ENCODE measurements at places on chromosomes 6 and 20.
A peak's percentile ranks its signal among the peaks of the same experiment; 100 is the strongest.

DNA sequence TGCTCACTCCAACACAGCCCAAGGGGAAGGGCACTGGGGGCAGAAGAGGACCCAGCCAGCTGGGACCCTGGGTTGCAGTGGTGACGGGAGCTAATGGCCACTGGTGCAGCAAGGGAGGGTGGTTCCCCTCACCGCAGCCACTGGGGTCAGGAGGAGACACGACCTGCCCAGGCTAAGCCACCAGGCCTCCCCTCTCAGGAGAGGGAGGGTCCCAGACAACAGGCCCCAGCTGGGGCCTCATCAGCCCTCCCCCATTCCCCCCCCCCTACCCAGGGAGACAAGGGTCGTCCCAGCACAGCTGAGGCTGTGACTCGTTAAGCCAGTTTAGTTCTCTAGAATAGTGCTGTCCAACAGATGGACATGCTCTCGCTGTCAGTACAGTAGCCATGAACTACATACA lies 17.3 kb upstream of the MATN4 start:
- no peak for DNase-seq

- DNase-seq = no peak
These were observed 19.5 kb upstream of the RSPH4A start for GRCh38 chr6:116596815-116597214.

DNA sequence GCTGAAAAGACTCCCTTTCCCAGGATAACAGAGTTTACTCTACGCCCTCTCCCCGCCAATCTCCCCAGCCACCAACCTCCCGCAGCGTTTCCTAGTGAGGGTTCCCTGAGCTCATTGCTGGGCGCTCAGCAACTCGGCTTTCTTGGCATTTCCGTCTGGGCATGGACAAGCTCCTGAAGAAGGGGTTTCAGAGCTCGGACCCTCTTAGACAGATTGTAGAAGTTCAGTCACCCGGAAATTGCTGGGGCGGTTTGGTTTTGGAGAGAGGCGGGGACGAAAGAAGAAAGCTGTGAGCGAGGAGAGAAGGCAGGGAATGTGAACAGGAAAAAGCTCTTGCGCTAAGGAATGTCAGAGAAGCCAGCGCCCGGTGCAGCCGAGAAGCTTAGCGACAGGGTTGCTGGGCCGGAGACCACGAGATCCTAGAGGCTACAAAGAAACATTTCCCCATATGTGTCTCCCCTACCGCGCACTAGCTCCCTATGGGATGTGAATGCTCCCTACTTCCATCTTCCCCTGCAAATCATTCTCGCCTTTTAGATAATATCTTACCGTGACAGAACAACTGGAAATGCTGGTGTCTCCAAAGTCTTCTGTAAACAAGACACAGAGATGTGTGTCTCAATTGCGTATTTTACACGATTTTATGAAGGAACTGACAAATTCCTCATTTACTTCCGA lies 15.8 kb downstream of the POM121L2 start:
- DNase-seq = peak; percentile 85

DNA sequence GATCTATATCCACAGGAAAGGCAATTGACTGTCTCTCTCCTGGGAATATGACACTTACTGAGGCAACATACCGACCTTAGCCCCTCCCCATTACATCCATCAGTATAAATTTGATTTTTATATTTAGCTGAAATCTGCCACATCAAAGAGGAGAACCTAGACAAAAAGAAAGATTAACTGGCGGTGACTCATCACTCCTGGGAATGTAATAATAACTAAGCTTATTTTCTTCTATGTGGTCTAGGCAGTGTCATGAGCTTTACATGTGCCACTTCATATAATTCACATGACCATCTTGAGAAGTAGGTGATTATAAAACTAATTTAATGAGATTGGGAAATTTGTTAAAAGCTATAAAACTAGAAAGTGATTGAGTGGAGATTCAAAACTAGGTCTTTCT lies 520.0 kb upstream of the HS3ST5 start:
- no peak for DNase-seq

DNA sequence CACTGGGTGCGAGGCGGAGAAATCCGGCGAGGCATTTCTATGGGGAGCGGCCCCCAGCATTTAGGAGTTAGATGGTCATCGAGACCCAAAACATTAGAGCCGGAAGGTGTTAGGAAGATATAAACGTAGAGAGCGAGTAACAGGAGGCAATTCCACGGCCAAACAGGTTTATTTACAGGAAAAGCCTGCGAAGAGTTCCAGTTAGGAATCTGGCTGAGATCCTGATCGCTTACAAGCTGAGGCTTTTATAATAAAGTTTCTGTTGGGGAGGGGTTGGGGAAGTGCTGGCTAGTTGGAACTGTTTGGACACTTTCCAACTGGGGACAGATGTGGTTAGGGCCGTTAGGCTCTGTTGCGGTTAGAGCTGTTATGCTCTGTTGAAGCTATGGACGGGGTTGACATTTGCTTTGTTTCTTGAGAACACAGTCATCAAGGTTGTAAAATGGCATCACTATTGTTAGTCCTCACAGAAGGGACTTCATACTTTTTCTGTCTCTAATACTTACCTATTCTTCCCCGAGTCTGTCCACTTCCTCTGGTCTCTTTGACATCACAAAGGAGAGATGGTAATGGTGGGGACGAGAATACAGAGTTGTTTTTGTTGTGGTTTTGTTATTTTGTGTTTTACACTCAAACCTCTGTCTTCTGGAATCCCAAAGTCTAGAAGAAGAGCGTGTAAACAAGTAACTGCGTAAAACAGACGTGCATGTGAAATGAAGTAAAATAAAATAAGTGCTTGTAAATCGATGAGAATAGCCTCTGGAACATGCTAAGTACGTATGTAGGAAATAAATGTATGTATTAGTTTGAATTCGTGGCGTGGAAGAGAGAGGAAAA lies 554 bp upstream of the ZSCAN31 start:
- no peak for DNase-seq

GRCh38 chr20:11231742-11232648 lies 558.2 kb upstream of the JAG1 start:
- no peak for DNase-seq

GRCh38 chr6:166251211-166251610 lies 57.0 kb downstream of the PRR18 start:
- no peak for DNase-seq

DNA sequence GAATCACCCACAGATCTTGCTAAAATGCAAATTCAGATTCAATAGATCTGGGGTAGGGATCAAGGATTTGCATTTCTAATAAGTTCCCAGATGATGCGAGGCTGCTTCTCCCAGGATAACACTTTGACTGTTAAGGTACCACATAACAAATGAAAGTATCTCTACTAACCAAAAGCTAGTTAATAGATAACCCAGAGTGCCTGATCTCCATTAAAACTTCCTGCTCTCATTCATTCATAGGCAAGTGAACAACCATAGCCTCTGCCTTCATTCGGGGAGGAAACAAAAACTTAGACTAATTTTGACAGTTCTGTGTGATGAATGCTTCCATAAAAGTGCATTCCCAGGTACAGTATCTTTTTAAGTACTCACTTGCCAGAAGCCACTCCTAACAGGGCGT lies 265.6 kb upstream of the BTBD3 start:
- no peak for DNase-seq

- DNase-seq = no peak
These were observed 8.2 kb downstream of the GCNT2 start for GRCh38 chr6:10529231-10529801.

- peak; percentile 2 for DNase-seq
These were observed 5.4 kb downstream of the PPDPF start for GRCh38 chr20:63525971-63526370.

- DNase-seq = no peak
These were observed 61.4 kb upstream of the UFL1 start for GRCh38 chr6:96460052-96460700.

GRCh38 chr6:74642101-74642500 lies 563.8 kb downstream of the COL12A1 start:
- no peak for DNase-seq

DNA sequence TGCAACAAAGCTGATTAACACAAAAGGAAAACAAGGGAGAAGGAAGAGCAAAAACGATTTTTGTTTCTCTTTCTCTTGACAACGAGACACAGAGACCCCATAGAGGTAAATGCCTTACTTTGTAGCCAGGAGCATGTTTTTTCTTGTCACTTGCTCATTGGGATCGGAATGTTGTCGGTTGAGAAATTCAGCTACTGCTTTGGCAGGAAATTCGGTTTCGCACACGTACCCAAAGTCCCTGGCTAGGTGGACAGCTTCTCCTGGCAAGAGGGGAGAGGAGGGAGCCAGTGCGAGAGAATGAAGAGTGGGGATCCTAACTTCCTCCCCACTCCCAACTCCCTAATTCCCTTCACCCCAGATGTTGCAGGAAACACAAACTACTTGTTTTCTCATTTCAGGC lies 14.5 kb downstream of the TFAP2A start:
- peak; percentile 63 for DNase-seq

DNA sequence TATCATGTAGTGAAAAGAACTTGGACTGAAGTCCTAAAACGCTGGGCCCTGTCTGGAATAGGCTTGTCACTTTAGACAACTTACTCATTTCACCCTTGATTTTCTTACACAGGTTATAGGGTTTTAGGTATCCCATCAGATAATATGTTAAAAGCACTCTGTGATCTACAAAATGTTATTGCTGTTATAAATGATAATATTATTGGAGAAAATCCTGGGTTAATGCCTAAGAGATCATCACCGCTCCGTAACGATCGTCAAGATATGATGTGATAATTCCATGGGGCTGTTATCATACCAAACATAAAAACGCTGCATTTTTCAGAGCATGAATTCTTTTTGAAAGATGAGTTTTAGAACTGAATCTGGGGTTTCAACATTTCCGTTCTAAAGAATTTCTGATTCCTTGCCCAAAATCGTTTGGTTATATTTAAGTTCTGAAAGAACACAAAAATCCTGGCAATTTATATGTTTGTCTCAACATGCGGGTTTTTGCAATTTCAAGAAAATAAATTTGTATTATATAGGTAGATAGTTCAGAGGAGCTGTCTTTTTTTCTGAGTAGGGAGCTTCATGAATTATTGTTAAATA lies 154.8 kb downstream of the FOXC1 start:
- no peak for DNase-seq

- DNase-seq = no peak
These were observed 115.0 kb downstream of the TAF4 start for GRCh38 chr20:61950641-61951071.

GRCh38 chr6:32177183-32177787 lies 920 bp upstream of the RNF5 start:
- no peak for DNase-seq

DNA sequence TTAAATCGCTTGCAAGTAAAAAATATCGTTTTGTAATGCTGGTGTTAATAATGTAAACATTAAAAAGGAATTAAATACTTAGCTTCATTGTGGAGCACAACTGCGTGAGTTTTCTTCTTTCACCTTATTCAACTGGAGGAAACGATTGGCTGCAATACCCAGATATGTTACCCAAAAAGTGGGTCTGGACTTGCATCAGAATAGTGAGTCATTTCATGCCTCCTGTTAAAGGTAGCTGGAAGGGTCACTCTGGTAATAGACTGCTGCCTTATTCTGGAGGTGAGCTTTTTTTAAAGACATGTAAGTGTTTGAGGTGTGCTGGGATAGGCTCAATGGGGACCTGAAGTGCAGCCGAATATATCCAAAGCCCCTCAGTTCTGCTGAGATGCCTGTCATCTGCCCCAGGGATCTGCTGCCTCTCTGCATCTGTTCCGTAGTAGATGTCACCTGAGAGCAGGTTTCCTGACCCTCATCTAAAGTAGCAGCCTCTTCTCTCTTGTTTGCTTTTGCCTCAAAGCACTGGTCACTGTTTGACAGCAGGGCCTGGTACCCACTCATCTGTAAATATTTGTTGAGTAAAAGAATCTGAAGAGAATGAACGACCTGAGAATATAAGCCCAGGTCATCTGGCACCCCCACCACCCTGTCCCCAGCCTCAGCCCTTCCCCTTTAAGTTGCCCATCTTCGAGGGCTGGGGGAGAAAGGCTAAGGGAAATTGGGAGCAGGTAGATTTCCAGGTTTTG lies 5.6 kb upstream of the UQCC2 start:
- DNase-seq = no peak

- DNase-seq = no peak
These were observed 5.0 kb downstream of the MARCKS start for GRCh38 chr6:113862112-113862511.

DNA sequence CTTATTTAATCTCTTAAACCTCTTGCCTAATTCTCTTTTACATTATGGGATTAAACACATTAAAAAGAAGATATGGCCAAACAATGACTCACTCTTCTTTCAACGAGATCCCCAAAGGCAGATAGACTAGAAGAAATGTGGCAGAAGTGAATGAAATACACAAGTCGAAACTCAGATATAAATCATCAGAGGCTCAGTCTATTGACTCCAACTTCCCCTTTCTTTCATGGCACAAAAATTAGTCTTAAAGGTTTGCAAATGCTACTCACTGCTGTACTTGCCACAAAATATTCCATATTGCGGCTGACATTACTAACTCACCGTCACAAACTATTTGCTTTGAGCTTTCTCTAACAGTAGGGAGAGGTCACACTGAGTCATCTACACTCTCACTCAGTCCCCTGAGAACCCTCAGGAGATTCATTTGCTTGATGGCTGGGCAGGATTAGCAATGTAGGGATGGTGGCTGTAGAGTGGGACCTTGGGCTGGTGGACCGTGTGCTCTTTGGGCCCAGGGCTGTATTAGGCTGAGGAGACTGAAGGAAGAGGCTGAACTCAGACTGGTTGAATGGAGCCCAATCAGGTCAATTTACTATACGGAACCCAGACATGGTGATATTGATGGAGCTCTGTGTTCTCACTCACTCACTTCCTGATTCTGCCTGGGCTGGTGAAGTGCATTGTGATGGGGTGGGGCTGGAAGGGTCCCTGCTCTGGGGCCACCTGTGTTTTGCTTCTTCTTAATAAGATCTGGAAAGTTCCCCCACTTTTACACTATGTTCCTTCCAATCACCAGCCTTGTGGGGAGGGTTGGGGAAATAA lies 42.8 kb upstream of the UBR2 start:
- DNase-seq = no peak

DNA sequence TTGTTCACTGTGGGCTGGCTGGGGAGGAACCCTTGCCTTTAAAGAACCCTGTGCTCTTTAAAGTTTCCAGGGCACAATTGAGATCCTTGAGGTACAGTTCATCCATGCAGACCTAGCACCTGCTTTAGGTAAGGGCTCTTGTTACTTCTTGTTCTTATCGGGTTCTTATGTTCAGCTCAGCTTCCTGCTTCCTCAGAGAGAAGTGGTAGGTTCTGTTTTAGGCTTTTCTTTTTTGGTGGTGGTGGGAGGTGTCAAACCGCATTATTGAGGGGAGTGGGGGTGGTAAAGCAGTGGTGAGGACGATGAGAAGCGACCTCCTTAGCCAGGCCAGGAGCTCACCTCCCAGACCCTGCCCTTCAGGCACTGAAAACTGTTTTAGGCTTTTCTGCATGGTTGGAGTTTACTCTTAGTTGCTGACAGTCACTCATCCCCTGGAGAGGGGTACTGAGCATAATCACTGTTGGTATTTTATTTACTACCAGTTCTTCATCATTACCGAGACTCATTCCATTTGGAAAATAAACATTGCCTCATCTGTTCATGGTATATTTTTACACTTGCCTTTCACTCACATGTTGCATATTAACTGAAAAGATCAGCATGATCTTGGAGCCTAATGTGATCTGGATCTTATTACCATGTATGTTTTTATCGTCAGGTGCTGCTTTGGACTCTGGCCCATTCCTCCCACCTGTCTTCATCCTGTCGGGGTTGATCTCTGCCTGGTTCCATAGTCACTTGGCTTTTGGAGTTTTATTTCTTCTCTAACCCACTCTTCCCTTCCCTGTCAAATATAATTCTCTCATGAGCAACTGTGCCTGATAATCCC lies 35.4 kb downstream of the SLC16A10 start:
- no peak for DNase-seq

GRCh38 chr20:11051136-11051535 lies 377.3 kb upstream of the JAG1 start:
- DNase-seq = no peak

- no peak for DNase-seq
These were observed 5.3 kb upstream of the PCK1 start for GRCh38 chr20:57555457-57556184.

Data from ELF-1 (cell line).